ENCODE measurements at places on chromosomes 2 and 18.

- no peak for DNase-seq
These were observed 20.9 kb downstream of the FBXO36 start for GRCh38 chr2:229943171-229943570.

- no peak for DNase-seq
These were observed 9.8 kb downstream of the MALL start for GRCh38 chr2:110105608-110106467.

GRCh38 chr2:195238826-195239225 is 418.2 kb upstream of the SLC39A10 start:
- DNase-seq = no peak

GRCh38 chr2:159366538-159366937 is 80.0 kb upstream of the WDSUB1 start:
- DNase-seq = no peak

- no peak for DNase-seq
These were observed 181.4 kb downstream of the OSR1 start for GRCh38 chr2:19176977-19177376.

GRCh38 chr18:70423120-70423519 is 134.3 kb downstream of the SOCS6 start:
- DNase-seq = no peak

GRCh38 chr2:66105066-66105753 is 329.7 kb upstream of the MEIS1 start:
- no peak for DNase-seq

DNA sequence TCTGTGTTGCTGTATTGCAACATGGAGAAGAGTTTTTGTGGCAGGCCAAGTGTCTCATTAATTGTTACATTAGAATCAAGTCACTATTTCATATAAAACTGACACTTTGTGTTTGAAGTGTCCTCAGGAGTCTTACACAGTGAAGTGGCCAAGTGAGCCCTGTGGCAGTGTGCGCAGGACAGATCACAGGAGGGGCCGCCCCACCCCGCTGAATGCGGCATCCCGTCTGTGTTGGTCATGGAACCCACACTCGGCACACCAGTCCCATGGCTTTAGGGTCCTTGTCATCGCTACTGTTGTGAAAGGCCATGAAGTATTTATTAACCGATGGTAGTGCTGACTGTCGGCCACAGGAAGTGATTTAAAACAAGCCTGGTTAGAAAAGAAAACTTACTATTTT is 144.7 kb upstream of the NFATC1 start:
- no peak for DNase-seq

GRCh38 chr2:102251042-102251848 is 60.1 kb upstream of the IL1RL1 start:
- no peak for DNase-seq

DNA sequence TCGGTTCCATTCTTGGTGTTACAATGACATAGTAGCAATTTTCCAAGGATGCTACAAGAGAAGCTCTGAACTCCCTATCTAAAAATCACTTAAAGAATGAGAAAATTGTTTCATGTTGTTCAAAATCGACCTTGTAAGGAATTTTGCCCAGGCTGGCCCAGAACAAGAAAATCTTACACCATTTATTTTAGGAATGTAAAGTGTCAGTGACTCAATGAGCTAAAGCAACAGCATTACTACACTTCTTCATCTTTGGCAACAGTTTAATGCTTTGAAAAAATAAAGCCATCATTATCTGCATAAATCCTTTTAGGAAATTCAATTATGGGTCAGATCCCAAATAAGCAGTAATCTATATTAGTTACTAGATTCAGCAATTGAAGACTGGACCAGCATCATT is 38.6 kb downstream of the SLC25A12 start:
- DNase-seq = no peak

GRCh38 chr2:138979131-138979785 is 199.1 kb upstream of the NXPH2 start:
- DNase-seq = no peak

DNA sequence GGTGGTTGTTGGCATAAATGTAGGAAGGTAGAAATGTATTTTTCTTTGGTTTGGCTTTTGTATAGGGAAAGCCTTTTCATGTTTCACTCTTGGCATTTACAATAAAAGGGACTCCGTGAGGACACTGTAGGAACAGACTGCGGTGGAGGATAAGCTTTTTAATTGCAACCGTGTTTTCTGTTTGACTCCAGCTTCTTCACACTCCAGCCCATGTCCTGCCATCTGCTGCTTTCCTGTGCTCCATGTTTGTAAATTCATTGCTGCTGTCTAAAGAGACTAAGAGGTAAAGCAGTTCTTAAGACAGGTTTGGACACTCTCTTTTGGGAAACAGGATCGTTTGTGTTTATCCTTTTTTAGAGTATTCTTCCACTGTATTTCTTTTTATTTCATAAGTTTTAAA is 33.3 kb downstream of the WDR75 start:
- DNase-seq = no peak

- no peak for DNase-seq
These were observed 948.3 kb downstream of the CNTNAP5 start for GRCh38 chr2:124973396-124973795.

- DNase-seq = no peak
These were observed 130.1 kb downstream of the OLA1 start for GRCh38 chr2:174117951-174118930.

- no peak for DNase-seq
These were observed 99.1 kb downstream of the PTGR3 start for GRCh38 chr18:75109819-75110218.

GRCh38 chr18:46574000-46574742 is 82.8 kb downstream of the LOXHD1 start:
- no peak for DNase-seq

DNA sequence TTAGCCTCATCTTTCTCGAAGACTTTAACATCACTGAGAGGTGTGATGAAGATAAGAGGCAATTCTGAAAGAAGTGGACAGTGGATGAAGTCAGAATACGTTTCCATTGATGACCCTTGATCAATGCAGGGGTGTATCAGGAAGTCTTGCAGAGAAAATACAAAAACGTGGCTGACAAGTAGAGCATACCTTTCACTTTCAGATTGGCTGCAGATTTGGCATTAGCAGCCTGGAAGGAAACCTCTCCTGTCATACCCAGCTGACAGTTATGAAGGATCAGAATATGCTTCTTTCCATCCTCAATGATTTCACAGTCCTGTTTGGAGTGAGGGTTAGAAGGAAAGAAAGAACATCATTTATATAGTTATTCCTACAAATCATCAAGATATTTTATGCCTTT is 152.5 kb downstream of the PLEKHA3 start:
- no peak for DNase-seq

DNA sequence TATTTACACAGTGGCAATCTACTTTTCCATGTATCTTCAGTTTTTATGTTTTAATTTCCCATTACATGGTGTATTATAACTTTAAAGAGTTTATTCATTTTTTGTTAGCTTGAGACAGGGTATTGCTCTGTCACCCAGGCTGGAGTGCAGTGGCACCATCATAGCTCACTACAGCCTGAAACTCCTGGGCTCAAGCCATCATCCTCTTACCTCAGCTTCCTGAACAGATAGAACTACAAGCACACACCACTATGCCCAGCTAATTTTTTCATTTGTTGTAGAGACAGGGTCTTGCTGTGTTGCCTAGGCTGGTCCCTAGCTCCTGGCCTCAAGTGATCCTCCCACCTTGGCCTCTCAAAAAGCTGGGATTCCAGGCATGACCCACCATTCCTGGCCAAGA is 66.8 kb downstream of the COA5 start:
- DNase-seq = no peak

DNA sequence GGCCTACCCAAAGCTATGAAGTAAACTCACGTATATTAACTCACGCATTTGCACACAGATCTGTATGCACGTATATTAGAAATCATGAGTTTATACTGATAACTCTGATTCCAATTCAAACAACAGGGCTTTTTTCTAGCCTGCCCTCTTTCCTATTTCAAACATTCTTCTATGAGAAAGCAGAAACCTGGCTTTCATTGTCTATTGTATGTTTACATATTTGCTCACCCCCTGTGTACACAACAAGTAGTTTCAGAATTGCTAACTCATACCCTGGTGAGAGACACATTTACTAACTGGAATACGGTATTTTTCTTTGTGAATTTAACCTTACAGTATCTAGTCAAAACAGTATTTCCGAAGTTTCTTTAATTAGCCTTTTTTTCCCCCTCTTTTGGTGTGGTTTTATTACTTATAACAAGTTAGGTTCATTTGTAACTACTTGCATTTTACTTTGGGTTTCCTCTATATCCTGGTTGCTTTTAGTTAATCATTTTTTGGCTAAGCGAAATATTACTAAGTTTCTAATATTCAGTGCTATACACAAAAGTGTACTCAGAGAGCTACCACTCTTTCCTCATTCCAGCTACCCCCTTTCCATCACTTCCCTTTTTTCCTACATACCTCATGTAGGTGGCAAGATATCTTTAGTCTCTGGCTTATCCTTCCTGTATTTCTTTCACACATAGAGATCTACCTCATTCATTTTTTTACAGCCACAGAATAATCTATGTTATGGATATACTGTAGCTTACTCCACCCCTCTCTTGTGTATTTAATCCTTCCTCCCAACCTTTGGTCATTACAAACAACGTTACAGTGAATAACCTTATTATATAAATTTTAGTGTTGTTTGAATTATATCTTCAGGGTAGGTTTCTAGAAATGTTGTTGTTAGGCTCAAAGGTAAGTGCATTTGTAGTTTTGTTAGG is 112.7 kb upstream of the BCL2L11 start:
- DNase-seq = no peak

- DNase-seq = no peak
These were observed 61.0 kb upstream of the DTNA start for GRCh38 chr18:34649080-34649479.

DNA sequence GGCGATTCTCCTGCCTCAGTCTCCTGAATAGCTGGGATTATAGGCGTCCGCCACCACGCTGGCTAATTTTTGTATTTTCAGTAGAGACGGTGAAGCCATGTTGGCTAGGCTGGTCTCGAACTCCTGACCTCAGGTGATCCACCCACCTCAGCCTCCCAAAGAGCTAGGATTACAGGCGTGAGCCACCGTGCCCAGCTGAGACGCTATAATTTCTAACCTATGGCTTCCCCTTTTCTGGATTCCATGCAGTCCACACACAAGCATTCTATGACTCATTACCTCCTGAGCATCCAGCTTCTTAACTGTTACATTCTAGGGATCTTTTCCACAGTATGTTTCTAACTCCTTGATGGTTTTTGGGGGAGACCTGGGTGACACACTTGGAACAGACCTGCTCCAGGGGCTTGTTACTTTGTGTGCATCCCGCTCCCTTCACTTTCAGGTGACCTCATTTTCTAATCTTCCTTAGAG is 11.8 kb upstream of the KCMF1 start:
- no peak for DNase-seq

DNA sequence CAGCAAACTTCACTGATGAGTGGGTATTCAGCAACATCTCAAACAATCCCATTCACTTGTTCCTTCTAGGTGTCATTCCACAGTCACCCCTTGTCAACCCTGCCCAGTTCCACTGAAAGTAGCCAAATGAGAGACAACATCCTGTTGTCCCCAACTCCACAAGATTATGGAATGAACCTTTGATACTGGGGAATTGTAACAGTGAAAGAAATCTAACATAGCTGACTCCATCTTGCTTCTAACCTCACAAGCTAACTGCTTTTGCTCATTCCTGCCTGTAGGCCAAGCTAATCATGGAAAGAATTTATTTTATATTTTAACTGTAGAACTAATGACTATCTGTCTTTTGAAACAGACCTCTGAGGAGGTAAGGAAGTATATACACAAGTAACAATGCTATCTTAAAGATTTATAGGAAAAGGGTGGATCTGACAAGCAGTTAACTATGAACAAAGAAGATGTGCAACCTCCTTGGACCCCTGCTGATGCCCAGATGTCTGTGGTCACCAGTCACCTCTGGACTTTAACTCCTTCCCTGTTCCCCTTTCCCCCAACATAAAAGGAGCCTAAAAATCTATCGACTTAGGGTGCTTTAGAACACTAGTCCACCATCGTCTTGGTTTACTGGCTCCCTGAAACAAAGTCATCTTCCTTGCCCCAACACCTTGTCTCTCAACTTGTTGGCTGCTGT is 6.9 kb upstream of the ANXA4 start:
- DNase-seq = no peak

DNA sequence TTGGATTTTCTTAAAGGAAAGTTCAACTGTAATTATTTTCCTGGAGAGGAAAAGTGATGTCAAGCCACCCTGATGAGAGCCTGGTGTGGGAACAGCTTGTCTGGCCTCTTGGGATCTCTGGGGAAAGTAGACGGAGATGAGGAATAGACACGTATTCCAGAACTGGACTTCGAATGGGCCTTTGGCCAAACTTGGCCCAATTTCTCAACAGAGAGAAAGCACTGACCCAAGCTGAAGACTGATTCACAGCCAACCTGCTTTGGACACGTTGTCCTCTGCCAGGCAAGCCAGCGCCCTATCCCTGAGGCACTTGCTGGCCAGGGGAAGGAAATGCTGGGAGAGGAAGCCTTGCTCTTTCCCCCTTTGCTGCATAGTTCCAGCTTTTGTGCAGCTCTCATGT is 70.8 kb upstream of the CTAGE1 start:
- no peak for DNase-seq

DNA sequence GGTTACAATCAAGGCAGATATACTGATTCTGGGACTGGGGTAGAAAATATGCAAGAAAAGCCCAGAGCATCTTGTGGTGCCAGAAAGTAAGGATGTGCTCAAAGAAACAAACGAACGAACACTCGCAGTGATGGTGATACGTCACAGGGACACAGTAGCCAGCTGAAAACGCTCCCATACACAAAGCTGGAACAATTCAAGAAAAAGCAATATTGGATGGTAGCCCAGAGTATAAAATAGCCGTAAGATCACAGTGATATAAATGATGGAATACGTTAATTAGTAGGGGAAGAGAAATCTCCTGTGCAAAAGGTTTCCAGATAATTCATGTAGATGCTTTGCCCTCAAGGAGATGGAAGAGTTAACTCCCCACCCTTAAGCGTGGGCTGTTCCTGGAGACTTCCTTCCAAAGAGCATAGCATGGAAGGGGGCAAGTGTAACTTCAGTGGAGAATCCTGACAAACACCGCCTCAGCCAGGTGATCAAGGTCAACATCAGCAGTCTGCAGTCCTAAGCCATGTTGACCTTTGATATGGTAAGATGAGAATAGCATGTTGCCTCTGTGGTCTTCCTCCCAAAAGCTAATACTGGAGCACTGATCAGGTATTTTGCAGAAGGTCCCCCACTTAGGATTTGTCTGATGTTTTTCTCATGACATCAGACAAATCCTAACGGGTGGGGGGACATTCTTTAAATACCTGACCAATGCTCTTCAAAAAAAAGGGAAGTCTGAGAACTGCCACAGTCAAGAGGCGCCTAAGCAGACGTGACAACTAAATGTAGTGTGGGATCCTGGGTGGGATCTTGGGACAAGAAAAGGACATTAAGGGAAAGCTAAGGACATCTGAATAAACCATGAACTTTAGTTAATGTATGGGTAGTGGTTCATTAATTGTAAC is 99.0 kb downstream of the NCK2 start:
- no peak for DNase-seq

All from NCI-H2029 treated with DMSO at 0.1 percent for 48 hours (cell line).